ENCODE measurements at places on chromosomes 2 and 18.

DNA sequence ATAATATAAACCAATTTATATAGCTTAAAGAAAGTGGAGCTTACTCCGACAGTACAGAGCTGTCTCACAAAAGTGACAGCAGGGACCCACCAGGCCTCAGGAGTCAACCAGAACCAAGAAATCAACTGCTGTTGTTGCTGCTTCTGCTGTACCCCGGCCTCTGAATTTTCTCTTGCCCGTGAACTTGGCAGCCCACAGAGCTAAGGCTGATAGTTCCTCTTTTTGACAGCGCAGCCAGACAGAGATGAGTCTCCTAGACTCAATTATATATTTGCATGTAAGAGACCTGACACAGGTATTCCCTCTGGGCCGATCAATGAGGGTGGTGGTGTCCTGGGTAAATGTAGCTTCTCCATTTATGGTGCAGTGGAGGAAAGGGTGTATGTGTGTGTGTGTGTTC, 109.4 kb downstream of the KCTD1 start:
- no peak for DNase-seq

GRCh38 chr2:54556621-54557121, 100.5 kb downstream of the SPTBN1 start:
- no peak for DNase-seq

DNA sequence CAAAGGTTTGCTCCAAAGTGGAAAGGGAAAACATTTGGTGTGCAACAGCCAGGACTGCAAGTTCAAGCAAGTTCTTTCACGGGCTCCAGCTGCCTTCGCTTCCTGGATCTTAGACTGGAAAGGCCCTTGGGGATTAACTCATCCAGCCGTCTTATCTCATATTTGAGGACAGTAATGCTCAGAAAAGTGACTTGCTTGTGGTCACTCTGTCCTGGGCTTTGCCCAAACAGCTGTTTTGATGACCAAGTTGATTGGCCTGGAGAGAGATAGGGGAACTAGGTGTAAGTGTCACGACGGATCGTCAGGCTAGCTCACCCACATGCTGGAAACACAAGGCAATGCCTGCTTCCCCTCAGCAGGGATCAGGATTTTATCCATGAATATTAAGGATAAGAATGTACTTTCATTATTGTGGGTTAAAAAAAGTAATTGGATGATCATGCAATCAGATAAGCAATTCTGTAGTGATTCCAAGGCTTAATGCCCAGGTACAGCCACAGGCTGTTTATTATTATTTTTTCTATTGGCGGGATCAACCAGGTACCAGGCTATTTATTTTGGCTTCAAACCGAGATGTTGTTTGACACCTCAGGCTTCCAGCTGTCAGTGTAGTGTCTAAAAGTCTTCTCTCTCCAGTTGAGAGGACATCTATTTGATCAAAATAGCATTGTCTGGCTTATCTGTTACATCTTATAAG, 162.5 kb upstream of the EPAS1 start:
- DNase-seq, result no peak

GRCh38 chr2:19312949-19313348, 45.5 kb downstream of the OSR1 start:
- no peak for DNase-seq

DNA sequence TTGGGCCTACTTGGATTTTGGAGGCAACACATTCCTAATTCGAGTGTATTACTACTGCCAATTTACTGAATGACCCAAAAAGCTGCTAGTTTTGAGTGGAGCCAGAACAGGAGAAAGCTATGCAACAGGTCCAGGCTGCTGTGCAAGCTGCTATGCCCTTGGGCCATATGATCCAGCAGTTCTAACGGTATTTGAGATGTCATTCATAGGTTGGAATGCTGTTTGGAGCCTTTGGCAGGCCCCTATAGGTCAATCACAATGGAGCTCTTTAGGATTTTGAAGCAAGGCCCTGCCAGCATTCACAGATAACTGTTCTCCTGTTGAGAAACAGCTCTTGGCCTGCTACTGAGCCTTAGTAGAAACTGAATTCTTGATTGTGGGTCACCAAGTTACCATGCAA, 368.7 kb downstream of the CDH19 start:
- no peak for DNase-seq

DNA sequence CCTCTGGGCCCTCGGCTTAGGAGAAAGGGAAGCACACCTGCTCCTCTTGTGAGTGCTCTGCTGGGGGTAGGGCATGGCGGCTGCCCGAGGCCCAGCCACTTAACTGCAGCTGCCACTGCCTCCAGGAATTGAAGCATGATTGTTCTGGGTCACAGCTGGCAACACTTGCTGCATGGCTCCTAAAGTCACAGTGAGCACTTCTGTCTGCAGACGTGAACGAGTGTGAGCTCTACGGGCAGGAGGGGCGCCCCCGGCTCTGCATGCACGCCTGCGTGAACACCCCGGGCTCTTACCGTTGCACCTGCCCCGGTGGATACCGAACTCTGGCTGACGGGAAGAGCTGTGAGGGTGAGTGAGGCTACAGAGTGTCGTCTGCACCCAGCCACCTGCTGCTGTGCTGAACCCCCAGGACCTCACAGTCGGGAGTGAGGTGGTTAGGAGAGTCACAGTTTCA, 44.4 kb downstream of the FBLN7 start:
- DNase-seq, result no peak

DNA sequence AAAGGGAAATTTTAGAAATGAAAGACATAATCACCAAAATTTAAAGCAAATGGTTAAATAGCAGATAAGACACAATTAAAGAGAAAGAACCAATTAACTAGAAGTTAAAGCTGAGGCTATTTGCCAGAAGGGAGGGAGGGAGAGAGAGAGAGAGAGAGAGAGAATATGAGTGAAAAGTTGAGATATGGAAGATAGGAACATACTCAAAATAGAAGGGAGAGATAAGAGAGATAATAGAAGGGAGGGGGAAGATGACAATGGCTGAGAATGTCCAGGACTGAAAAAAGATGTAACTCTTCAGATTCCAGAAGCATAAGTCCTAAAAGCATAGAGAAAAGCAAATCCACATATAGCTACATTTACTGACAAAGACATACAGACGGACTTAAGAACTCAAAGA, 17.1 kb upstream of the AAK1 start:
- DNase-seq, result no peak

- DNase-seq, result no peak
These were observed 447 bp downstream of the TRAF3IP1 start for GRCh38 chr2:238320648-238321281.

DNA sequence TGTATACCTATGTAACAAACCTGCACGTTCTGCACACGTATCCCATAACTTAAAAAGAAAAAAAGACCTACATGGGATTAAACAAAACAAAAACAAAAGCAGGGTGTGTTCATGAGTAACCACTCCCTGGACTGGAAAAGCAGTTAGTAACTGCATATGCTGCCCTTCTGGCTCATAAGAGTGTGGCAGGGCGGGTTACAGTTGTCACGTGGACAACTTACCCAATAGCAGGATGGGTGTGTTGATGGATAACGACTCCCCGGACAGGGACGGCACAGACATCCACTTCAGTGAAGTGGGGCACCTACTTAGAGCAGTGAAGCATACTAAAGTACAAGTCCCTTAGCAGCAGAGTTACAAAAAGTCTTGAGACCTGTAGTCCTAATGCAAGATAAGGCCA, 136.7 kb downstream of the CCBE1 start:
- DNase-seq, result no peak

DNA sequence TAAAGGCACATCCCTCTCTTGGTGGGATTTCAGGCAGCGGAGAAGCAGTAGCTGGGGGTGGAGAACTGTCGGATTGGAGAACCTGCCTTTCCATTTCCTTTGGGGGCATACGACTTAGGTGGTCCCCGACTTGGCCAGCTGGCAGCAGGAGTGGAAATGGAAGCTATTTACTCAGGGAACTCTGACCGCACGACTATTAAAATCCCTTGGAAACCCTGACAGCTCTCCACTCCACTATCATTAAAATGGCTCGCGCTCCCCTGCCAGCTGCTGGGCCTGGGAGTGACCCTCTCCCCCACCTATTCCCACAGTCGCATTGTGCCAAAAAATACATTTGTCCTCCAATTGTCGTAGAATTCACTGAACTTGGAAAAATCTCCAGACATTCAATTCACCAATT, 77.7 kb upstream of the APCDD1 start:
- no peak for DNase-seq

DNA sequence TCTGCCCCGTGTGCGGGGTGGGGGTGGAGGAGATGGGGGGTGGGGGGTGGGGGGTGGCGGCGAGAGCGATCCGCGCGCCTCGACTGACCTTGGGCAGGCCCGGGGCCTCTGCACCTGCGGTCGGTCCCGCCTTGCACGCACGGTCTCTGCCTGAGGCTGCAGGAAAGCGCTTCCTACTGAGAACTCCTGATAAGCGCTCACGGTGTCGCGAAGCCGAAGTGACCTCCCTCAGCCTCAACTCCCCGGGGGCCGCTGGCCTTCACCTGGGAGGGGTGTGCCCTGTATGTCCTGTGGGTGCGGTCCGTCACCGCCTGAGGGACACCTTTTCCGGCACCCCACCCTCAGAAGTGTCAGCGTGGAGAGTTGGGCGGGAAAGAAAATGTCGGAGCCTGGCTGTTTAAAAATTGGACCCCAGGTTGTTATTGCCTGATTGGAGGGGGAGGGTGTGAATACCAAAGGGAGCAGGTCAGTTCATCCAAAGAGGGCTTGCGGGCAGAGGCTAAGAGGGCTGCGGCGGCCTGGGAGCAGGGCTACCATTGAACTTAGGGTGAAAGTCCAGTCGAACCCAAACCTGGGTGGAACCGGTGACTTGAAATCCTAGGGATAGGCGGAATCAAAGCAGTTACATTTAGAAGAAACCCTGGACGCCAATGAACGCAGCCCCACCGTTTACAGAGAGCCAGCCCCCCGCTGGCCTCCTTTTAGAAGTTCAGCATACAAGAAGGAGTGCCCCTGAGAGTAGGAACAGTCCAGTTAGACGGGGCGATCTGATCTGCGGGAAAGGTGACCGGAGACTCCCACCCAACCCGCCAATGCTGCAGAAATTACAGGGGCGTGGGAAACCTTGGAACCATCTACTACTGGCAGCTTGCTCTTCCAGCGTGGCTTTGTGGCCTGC, 1.2 kb downstream of the MAL start:
- no peak for DNase-seq

DNA sequence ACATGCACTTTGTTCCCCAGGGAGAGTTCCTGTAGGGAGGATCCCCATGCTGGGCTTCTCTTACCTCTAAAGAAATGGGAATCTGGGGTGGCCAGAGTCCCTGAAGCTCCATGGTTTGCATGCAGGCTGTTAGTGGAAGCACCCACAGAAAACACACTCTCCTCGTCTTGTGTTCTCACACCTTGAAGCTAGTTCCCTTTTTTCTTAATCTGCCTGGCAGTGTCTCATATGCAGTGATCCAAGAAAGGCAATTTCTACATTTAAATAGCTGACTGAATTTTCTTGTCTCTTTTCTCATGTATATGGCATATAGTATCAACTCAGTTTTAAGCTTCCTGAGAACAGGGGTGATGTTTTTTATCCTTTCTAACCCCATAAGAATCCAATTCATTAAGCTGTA, 65.0 kb downstream of the LINC00305 start:
- no peak for DNase-seq

GRCh38 chr2:10912796-10913455, 1.2 kb downstream of the KCNF1 start:
- no peak for DNase-seq

Measured in stimulated activated CD8-positive, alpha-beta memory T cell treated with anti-CD3 and anti-CD28 coated beads, Interleukin-2, amount 100 ng/mL, for 1 hour (primary cell).